ENCODE measurements at places on chromosomes 3 and 15.

DNA sequence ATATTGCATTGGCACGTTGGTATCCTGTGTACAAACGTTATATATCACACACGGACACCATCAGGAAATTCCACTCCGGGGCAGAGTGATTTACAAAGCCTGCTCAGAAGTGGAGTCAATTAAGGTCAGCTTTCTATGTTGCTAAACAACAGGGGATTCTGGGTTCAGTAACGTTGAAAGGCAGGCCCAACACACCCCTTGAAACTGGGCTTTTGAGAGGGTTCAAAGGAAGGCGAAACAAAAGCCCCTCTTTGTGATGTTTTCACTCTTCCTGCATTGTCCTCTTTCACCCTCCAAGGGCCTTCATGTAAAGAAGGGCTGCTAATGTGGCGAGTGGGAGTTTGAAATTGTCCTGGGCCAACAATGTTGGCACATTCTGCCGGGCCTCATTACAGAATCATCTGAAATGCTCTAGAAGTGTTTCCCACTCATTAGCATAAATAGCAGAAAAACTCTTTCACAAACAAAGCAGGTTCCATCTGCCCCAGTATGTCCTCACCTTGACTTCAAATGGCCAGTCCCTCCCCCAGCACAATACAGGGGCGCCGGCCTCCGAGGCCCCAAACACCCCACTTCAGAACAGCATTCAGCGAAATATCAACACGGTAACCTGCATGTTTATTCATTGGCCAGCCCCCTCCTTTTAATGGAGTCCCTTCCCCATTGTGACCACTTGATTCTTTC, 76.4 kb downstream of the HES1 start:
- DNase-seq: no peak

DNA sequence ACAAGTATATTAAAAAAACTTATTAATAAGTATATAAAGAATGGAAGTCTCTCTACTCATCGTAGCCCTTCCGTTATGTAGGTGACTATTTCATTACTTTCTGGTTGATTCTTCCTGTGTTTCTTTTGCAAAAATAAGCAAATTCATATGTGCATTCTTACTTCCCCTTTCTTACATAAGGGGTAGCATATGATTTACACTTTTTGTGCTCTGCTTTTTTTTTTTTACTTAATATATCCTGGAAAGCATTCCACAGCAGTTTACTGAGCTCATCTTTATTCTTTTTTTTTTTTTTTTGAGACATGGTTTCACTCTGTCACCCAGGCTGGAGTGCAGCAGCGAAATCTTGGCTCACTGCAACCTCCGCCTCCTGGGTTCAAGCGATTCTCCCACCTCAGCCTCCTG, 12.9 kb downstream of the SCAMP5 start:
- no peak for DNase-seq

DNA sequence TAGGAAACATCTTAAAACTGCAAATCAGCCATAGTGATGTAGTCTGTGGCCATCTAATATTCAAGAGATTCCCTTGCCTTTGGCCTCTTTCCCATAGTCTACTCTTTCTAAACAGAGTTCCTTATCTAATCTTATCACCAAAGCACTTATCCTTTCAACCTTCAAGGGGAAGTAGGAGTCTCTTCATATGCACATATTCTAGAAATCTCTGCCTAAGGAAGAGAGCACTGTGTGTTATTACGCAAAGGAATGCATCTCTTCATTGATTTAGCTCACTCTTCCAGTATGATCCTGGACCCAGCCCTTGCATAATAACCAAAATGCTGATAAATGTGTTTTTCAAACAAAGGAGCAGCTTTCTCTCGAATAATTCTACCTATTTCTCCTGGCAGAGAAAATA, 253.7 kb upstream of the TPRG1 start:
- DNase-seq: no peak

GRCh38 chr3:32733631-32734229, 48.7 kb downstream of the CNOT10 start:
- no peak for DNase-seq

DNA sequence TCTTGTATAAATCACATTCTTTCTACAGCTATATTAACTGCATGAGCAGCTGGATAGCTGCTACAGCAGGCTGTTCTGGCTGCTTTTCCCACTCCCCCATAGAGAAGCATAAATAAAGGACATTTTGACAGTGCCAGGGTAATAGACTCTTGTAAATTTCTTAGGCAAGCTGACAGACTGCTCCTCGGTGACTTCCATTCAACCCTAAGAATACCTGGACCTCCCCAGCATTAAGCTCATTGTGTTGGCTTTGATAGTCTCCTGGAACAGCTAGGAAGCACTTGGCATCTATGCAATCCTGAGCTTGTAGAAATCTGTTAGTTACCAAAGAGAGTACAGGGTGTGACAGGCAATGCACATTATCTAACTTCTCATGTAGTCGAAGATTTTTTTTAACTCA, 475.4 kb downstream of the AGBL1 start:
- DNase-seq: no peak

- DNase-seq: no peak
Measured at GRCh38 chr3:101027286-101027685, 34.1 kb upstream of the ABI3BP start.

GRCh38 chr3:86867982-86868381, 123.0 kb downstream of the VGLL3 start:
- DNase-seq: no peak
